Muscle of arm (tissue), 14 donors: ENCODE measurements at places on chromosomes 12 and 14. TPM values are rescaled to one million over a fixed set of nuclear protein-coding genes. Genes with fewer than 3 reads are reported as not detected.

DNA sequence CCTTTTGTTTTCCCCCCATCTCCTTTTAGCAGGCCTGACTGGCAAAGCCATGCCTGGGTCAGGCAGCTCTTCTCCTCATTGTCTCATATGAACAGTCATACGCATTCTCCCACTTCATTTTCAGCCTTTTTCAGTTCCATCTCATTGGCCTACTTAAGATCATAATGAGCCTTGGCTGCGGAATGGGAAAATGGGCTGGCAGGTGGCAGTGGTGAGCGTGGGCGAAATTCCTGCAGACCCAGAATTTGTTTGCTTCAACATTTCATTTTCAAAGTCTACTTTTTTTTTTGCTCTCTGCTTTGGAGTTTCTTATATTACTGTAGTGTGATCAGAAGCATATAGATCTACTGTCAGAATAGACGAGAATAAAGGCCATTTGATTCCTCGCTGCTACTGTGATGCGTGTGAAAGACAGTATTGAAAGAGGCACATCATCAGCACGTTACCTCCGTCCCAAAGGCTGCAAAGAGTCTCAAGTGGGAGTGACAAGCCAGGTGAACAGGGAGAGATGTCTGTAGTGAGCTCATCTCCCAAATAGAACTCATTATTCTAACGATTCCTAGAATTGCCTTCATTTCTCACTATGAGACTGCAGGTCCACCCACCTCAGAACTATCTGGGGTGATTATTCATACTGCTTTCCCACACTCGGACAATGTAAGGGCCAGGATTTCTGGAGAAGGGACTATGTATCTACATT lies 73.7 kb downstream of the TBK1 start:
- DNase-seq: no peak

Gene STAC3
- 389 TPM for polyA plus RNA-seq

- no peak for DNase-seq
Measured at GRCh38 chr12:105167346-105167745, 59.8 kb downstream of the WASHC4 start.

Gene B3GNT4
- 0.95 TPM for polyA plus RNA-seq

- no peak for DNase-seq
Measured at GRCh38 chr14:37263656-37264236, 66.0 kb downstream of the MIPOL1 start.

- DNase-seq: no peak
Measured at GRCh38 chr14:22558221-22558913, 30.7 kb downstream of the DAD1 start.

Gene TSHR
- polyA plus RNA-seq: 2.3 TPM

Gene SLC4A8
- 1.4 TPM for polyA plus RNA-seq

DNA sequence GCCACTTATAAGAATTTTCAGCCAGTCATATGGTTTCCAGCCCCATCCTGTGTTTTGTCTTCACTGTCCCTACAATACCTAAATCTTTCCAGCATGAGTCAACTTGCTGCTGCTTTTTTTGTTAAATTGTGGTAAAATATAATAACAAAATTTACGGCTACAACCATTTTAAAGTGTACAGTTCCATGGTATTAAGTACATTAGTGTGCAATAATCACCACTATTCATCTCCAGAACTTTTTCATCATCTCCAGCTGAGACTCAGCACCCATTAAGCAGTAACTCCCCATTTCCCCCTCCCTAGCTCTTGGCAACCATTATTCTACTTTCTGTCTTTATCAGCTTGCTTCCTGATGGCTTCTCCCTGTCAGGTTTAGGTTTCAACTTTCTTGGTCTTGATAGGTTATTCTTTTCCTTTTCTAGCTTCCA lies 39.1 kb downstream of the FRS2 start:
- no peak for DNase-seq

DNA sequence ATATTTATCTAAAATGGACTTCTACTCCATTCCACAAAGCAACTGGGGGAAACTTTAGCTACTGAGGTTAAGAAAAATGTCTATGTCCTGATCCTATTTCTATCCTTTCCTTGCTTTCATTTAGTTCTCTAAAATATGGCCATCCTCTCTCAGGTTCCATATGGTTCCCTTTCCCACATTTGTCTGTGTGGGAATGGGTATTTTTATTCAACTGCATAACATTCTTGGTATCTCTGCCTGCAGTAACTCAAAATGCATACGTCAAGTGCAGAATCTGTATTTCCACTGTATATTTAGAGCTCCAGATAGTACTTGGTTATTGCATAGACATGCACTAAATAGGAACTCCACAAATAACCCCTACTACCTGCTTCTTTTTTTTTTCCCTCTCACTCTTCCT lies 130.6 kb upstream of the BTG1 start:
- no peak for DNase-seq

Gene MYF5
- polyA plus RNA-seq: 24.4 TPM

DNA sequence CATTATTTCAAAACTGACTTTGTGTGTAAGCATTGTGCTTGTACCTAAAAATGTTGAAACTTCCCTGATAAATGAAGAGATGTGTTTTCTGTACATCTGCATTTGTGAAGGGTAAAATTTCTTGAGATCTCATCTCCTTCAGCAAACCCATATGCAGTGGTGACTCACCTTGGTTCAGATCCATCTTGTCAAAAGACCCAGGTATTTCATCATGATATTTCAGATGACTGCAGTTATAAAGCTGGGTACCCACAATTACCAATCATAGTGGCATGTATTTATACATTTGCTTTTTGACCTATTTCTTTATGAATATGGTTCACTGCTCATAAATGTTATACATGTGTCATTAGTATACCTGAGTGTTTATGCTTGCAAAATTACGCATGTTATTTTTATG lies 1213.6 kb downstream of the GALC start:
- DNase-seq: no peak

- no peak for DNase-seq
Measured at GRCh38 chr12:28498850-28499249, 308.6 kb downstream of the CCDC91 start.

Gene HOXC6
- polyA plus RNA-seq: 3.8 TPM

Gene SLC15A5
- not detected for polyA plus RNA-seq

- no peak for DNase-seq
Measured at GRCh38 chr14:94559638-94560290, 1.5 kb upstream of the SERPINA4 start.

GRCh38 chr12:111055181-111055880 lies 135.0 kb upstream of the MYL2 start:
- DNase-seq: no peak

Gene TCL1B
- polyA plus RNA-seq: not detected

Gene CLEC9A
- polyA plus RNA-seq: 0.30 TPM

DNA sequence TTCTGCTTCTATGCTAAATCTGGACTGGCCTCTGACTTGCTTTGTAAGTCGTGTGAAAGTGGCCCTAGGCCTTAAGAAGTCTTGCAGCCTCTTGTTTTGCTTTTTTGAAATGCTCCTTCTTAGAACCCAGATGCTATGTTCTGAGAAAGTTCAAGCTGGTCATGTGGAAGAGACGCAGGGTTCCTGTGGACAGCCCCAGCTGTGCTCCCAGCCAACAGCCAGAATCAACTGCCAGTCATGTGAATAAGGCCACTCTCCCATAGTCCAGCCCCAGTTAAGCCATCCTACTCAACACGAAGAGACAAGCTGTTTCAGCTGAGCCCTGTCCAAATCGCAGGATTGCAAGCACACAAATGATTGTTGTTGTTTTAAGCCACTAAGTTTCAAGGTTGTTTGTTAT lies 37.3 kb upstream of the TBPL2 start:
- DNase-seq: no peak

Gene TAS2R31
- 1.4 TPM for polyA plus RNA-seq

DNA sequence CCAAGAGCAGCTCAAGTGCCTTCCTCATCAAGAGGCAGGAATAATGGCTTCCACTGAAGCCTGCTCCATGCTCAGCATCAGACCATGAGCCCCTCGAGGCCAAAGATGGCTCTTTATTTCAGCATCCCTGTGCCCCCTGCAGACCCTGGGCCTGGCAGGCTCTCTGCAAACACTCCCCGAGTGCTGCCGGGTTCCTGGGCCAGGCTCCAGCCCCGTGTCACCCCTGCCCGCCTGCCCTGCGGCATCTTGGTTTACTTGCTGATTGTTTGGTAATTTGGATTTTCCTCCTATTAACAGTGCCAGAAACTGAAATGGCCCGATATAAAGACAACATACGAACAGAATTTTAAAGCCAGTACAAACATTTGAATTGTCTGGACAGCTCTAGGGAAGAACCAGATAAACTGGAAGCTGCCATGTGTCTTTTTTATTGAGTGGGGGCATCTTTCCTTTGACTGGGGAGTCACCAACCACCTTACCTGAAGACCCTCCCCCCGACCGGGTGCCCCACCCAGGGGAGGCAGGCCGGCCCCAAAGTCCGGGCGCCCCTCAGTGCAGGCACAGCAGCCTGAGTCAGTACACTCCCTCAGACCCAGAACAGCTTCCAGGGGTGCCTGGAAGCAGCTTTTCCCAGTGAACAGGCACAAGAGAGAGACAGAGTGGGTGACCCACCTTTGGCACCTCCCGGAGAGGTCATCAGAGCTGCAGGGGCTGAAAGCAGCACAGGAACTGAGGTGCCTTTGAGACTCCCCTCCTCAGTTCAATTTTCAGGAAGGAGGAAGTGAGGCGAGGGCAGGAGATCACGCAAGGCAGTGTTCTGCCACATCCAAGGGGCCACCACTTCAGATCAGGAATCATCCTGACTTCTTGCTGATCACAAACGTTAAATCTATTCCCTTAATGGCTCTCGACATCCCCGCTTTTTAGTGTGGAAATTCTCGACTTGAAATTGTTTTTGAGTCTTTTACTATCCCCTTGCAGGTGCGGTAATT lies 30.6 kb downstream of the ITPK1 start:
- DNase-seq: no peak

- no peak for DNase-seq
Measured at GRCh38 chr14:99522025-99522401, 40.8 kb downstream of the CCNK start.

DNA sequence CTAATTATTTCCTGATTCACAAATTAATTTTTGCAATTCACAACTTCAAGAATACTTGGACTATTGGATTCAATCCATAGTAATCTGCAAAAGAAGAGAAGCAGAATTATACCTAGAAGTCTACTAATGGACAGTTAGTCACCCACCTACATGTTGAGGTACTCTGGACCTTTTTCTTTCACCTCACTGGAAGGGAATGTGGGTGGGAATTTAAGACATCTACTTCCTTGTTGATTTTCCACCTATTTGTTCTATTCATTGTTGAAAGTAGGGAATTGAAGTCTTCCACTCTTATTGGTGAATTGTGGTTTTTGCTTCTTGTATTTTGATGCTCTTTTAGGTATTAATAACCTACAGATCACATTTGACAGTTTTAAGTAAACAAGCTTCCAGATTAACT lies 11.0 kb downstream of the RESF1 start:
- DNase-seq: no peak

GRCh38 chr14:101500061-101500460 lies 61.2 kb upstream of the DIO3 start:
- DNase-seq: no peak

GRCh38 chr12:62434494-62435302 lies 31.9 kb upstream of the MON2 start:
- DNase-seq: no peak

DNA sequence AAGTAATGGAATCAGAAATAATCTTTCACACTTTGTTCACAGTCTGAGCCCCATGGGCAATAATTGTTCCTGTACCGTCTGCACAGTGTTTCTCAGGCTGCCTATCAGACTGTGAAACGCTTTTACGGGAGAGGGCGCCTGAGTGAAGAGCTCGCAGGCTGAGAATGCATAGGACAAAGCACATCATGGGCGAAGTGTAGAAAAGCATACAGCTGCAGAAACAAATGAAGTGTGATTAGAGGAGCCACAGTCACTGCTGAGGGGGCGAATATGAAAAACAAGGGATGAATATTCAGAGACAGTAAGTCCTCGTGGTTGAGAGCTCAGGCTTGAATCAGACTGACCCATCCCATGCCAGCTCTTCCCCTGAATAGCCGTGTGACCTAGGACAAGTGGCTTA lies 438.4 kb upstream of the DCN start:
- DNase-seq: peak; percentile 31

GRCh38 chr12:62689042-62689839 lies 222.6 kb downstream of the MON2 start:
- no peak for DNase-seq

DNA sequence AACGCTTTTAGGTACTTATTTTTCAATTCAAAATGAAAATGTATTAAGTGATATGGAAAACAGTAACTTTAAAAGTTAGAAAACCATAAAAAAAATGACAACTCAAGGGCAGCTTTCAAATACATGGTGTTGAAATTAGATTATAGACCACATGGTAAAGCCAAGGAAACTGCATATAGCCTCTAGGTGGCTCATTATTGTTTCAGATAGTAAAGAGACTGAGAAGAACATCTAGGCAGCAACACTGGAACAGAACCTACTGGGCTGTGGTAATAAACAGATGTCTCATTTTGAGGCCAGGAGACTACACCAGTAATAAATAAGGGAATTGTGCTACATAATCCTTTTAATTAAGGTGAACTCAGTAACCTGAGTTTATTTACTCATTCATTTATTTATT lies 13.0 kb downstream of the FBXO33 start:
- no peak for DNase-seq

GRCh38 chr12:42360747-42361403 lies 34.9 kb downstream of the PPHLN1 start:
- DNase-seq: no peak

- no peak for DNase-seq
Measured at GRCh38 chr12:111129149-111129767, 208.9 kb upstream of the MYL2 start.

Gene LYZ
- polyA plus RNA-seq: 25.8 TPM

GRCh38 chr12:49580572-49581535 lies 12.9 kb upstream of the MCRS1 start:
- peak; percentile 80 for DNase-seq

- peak; percentile 78 for DNase-seq
Measured at GRCh38 chr12:13864081-13864673, 117.2 kb downstream of the GRIN2B start.

DNA sequence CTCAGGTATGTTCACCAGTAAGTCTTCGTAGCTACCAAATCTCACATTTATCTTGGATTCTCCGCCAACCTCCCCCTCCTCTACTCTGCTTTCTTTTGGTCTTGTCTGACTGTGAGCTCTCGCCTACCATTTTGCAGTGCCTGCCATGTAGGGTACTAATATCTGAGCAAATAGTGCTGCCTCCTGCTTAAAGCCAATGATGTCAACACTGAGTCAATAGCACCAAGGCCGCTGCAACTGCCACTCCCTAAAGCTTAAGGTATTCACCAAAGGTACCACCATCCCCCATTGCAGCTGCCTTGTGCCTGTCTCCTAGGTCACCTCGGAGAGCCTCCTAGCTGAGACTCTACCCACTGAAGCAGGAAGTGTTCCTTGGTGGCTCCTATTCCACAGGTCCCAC lies 114.8 kb upstream of the FUT8 start:
- no peak for DNase-seq

GRCh38 chr14:54291491-54292191 lies 105.2 kb upstream of the CDKN3 start:
- no peak for DNase-seq

Gene GZMH
- polyA plus RNA-seq: 0.33 TPM

GRCh38 chr12:2959192-2959504 lies at the start of gene TEAD4:
Gene TEAD4 (plus strand): TSS chr12:2959397.
- DNase-seq: peak; percentile 38

Gene KRT85
- not detected for polyA plus RNA-seq

DNA sequence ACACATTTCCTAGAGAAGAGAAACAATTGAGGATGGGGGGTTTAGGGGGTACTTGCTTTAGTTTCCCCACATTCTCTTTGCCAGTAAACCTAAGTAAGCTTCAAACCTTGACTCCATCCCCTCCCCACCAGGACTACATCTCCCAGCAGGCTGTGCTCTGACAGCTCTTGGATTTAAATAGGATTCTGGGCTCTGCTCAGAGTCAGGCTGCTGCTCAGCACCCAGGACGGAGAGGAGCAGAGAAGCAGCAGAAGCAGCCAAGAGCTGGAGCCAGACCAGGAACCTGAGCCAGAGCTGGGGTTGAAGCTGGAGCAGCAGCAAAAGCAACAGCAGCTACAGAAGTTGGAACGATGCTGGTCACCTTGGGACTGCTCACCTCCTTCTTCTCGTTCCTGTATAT lies 20.6 kb downstream of the RDH12 start:
- DNase-seq: peak; percentile 82
